ENCODE measurements at places on chromosomes 3 and 15.

GRCh38 chr3:172218350-172219323 lies 179.3 kb downstream of the FNDC3B start:
- no peak for DNase-seq

DNA sequence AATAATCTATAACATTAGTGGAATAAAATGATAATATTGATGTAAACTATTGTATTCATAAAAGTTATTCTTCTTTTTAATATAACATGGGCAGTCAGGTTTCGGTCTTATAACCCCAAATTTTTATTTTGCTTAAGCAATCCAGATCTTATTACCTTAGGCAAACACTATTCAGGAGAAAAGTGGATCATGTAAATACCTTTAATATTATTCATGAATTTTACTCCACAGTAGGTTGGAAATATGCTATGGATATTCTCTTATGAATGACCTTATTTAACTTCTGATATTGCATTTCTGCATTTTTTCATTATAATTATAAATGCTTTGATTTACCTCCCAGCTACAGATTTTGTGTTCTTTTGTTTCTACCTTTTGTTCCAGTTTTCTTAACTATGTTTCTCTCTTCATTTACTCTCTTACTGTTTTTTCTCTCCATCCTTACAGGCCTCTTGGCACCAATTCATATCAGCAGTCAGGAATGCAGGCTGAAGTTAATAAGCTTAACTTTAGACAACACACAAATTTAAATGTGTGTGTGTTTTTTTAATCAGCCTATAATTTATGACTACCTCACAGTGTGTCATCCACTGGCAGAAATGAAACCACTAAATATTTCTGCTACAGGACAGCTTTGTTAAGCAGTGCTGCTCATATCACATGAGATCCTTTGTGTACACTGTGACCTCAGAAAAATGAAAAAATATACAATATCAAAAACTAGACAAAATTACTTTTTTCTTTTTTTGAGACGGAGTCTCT lies 111.0 kb downstream of the NSUN3 start:
- DNase-seq, result no peak

GRCh38 chr3:63655519-63655918 lies 3.0 kb downstream of the SNTN start:
- no peak for DNase-seq

DNA sequence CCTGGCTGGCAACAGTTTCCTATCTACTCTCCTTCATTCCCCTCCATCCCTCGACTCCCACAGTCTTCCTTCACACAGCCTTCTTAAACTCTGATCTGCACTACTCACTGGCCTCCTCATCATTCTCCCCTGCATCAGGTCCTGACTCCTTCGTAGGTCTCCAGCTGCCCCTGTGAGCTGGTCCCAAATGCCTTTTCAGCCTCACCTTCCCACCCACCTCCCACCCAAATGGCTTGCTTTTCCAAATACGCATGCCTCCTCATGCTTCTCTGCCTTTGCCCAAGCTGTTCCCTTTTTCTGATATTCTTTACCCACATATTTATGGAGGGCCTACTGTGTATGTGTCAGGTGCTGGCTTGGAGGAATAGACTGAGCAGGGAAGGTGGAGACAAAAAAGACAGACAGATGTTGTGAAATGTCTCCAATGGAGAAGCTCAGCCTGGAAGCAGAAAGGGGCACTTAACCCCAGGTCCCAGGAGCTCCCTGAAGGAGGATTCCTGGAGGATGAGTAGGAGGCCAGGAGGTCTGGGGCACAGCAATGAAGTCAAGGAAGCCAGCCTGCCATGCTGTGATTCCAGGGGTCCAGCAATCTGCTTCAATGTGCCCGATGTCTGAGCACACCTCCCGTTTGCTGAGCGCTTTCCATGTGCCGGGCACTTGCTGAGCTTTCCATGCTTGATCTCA lies 252.2 kb downstream of the SHQ1 start:
- no peak for DNase-seq

DNA sequence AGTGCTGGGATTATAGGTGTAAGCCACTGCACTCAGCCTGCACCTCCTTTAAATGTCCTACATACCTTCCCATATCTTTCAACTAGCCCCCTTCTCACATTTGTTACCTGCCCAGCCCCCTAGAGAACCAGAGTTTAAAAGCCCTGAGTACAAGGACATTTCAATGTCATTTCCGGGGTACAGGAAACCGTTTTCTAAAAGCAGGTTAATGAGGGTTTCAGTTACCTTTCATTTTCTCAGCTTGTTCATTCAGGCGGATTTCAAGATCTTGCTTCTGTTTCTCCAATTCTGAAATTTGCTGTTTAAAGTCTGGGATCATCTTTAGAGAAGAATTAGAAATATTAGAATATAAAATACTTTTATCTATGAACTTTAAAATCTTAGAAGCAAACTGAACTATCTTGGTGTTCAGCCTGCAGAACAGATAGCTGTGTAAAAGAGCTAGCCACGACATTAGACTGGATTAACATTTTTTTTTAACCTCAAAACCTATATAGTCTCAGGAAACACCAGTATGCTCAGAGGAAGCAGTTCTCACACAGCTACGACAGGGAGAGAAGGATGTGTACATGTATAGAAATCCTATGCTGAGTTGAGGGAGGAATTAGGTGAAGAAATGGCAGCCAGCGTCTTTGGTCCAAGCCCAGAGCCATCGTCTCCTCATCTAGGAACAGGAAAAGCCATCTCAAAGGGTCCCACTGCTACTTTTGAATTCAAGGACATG lies 29.9 kb upstream of the GNB5 start:
- DNase-seq, result no peak

GRCh38 chr3:178306432-178307115 lies 229.7 kb upstream of the KCNMB2 start:
- no peak for DNase-seq

GRCh38 chr3:13079051-13079450 lies 5.8 kb upstream of the IQSEC1 start:
- DNase-seq, result no peak

DNA sequence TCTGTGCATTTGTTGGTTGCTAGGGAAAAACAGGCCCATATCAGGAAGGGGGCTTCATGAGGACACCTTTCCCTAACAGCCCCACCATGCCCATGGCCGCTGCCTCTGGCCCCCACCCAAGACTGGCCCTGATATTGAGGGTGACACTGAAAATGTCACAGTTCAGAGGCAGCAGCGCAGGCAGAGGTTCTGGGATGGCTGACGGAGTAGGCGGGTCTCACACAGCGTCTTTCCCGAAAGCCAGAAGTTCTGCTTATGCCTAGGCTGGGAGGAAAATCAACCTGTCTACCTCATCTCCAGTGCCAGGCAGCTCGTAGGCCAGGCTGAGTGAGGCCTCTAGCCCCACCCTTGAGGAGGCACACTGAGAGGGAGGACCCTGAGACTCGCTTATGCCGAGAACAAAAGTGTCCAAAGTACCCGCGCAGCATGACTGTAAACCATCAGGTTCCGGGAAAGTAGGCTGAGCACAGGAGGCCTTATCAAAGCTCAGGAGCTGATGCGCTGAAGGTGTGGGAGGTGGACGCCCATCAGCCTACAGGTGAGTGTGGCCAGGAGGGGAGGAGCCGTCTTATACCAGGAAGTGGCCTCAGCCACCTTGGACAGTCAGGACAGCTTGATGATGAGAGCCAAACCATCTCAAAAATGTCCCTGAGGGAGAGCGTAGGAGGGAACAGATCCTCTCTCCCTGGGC lies 27.5 kb downstream of the GRAMD2A start:
- no peak for DNase-seq

DNA sequence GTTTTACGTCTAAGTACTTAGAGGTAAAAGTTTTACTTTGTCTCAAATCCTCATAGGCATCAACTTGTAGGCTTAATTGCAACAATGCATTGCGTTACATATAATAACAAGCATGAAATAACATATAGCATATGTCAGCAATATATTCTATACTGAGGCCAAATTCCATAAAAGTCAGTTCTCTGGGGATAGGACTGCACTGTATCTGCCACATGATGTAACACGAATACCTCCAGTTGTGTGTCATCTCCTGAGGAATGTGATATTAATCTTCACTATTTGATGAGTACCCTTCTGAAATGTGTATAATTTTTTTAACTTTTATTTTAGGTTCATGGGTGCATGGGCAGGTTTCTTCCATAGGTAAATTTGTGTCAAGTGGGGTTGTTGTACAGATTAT lies 126.4 kb downstream of the IMPG2 start:
- DNase-seq, result no peak

GRCh38 chr3:155619118-155619915 lies 125.6 kb downstream of the PLCH1 start:
- DNase-seq, result no peak

- no peak for DNase-seq
Observed at GRCh38 chr3:160885791-160886286, 129.8 kb downstream of the PPM1L start.

GRCh38 chr15:76987896-76988860 lies 6.7 kb upstream of the PSTPIP1 start:
- peak; percentile 26 for DNase-seq

GRCh38 chr3:54877730-54878129 lies 50.1 kb downstream of the LRTM1 start:
- no peak for DNase-seq

DNA sequence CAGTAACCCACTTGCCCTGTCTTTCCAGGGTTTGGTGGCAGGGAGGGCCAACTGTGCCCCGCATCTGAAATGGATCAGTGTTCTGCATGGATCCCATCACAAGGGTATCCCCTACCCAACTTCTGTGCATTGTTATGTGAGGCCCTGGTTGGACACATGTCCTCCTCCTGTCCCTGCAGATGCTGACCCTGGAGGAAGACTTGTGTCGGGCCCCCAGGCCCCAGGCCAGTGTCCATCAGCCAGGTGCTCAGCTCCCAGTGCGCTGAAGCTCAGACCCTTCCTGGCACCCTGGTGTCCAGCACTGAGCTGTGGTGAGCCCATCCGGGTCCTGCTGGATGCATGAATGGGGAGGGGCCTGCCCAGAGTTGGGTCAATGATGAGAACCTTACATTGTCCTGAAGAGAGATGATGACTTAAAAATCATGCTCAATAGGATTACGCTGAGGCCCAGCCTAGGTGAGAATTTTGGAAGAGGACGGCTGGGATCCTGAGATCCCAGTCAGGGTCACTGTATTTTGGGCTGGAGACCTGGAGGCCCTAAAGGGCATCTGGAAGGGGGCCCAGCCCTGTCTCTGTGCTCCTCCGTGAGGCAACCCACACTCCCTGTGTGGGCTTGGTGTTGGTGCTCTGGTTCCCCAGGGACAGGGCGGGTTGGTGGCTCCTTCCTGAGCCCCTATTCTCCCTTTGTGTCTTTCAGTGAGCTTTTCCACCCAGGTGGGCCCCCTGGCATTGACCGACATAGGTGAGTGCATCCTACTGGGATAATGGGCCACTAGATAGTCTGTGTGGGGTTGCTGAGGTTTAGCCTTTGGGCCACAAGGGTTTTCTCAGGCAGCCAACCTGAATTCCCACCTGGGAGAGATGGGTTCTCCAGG lies 199.1 kb downstream of the UBE3A start:
- no peak for DNase-seq

DNA sequence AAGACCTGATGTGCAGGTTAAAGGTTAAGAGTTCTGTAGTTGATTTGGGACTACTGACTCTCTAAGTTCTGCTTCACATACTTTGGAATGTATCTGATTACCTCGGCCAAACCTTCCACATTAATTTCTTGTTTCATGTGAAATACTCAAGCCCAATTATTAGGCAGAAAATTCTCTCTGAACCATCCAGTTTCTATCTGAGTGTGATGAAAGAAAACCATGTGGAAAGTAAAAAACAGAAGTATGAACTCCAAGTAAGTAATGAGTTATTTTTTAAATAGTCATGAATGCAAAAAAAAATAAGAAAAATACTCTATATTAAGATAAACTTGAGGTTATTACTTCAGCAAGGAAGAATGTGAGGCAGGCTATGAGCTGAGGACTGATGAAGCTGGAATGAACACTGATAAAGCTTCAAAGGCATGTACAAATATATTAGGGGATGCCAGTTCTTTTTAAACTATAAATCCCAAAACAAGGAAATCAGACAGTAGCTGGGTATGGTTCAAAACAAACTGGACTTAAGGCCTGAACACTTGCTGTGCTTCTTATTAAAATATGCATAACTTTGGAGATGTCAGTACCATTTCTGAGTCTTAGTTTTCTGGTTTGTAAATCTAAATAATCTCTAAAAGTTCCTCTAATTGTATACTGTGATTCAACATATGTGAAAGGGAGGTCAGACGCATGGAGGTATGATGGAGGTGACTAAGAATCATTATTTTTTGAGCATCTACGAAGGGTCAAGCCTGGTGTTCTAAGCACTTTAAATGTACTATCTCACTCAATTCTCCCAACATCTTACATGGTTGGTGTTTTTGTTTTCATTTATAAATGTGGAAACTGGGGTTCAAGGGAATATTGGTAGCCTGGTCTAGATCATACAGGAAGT lies 59.6 kb downstream of the COL6A6 start:
- no peak for DNase-seq

- no peak for DNase-seq
Observed at GRCh38 chr3:71406972-71407810, 176.3 kb downstream of the FOXP1 start.

- no peak for DNase-seq
Observed at GRCh38 chr15:79090487-79091203, at the start of gene RASGRF1. TSS of gene RASGRF1 (minus strand) at chr15:79090780. CDS start at chr15:79090498, 282 bp downstream.

DNA sequence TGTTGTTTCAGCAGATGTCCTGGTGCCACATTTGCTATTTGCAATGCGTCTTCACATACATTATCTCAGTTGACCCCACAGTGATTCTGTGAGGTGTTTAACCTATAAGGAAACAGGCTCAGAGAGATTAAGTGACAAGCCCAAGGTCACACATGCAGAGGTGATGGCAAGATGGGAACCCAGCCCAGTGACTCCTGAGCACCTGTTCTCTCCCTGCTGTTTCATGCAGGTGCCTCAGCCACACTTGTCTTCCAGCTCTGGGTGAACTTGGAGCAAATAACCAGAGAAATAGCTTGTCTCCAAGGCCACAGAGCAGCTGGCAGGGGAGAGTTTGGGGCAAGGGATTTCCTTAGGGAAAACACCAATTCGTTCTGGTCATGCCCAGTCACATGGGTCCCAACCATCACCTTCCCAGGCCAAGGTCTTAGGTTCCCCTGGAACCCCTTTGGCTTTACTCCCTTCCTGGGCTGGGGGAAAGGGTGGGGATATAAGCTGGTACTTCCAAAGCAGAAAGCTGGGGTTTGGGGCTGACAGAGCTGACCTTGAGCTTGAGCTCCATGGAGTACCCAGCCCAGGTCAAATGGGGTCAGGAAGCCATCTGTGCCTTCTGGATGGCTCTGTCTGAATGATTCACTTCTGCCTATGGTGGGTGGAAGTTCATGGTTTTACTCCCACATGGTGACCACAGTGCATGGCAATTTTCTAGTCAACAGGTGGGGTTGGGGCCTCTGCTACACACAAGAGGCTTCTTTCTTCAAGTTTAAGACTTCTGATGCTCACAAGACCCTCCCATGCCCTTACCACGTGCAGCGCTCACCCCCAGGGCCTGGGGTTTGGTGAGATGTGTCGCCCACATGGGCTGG lies 22.4 kb downstream of the LIPC start:
- DNase-seq, result no peak

GRCh38 chr15:47541562-47541961 lies 175.7 kb upstream of the SEMA6D start:
- DNase-seq, result no peak

GRCh38 chr15:90913398-90913944 lies 10.4 kb downstream of the MAN2A2 start:
- DNase-seq, result no peak

Measured in activated CD4-positive, CD25-positive, alpha-beta regulatory T cell treated with anti-CD3 and anti-CD28 coated beads, Interleukin-2, amount 50 U/mL, for 16 hours (primary cell).